ENCODE measurements at places on chromosomes 16 and 17.
A peak's percentile ranks its signal among the peaks of the same experiment; 100 is the strongest.

GRCh38 chr16:22400900-22401299 lies 26.5 kb upstream of the CDR2 start:
- DNase-seq: no peak

DNA sequence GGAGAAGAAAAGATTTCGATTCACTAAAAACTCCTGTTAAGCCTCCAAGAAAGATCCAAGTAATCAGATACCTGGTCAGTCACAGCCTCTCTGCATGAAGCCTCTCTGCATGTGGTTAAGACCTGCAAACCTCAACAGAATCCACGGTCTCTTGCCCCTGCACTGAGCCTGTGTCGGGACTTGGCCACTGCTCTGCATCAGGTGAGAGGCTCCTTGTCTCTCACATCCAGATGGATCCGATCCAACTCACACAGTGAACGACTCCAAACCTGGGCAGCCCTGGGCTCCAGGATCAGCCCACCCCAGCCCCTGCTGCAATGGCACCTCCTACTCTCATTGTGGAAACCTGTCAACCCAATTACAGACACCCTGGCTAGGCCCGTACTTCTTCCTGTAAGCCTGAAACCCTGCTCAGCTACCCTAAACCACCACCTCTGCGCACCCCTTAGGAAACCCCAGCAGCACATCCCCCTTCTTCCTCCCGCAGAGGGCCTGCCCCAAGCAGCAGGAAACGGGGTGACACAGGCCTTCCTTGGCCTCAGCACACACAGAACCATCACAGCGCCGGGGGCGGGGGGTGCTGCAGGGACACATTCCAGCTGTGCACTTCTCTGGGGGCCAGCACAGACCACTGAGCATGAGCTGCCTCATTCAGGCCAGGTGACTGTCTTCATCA lies 129.5 kb downstream of the ANKRD11 start:
- peak; percentile 72 for DNase-seq

GRCh38 chr17:17279316-17279715 lies 1.7 kb downstream of the COPS3 start:
- DNase-seq: no peak

DNA sequence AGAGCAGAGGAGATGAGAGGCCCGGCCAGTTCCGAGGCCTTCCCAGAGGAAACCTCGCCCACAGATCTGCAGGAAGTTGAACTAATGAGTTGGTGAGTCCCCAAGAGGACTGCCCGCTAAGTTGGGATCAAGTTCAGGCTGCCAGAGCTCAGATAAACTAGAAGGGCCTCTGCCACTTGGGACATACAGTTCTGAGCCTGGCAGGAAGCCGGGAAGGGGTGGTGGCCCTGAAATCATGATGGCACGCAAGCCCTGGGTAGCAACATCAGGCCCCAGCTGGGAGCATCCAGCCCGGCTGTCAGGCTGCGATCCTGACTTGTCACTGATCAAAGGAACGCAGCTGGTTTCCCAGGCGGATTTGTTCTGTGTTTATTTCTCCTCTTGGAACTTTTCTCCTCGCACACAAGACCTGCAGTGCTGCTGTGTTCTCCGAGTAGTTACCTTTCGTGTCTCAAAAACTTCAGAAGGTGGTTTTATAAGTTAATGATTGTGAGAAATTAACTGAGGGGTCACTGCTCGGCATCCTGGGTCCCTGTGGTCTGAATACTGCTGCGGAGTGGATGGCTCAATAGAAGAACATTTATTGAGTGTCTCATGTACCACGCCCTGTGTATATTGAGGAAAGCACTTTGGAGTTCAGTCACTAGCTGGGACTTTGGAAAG lies 8.0 kb upstream of the WFDC1 start:
- no peak for DNase-seq

GRCh38 chr16:67470359-67470758 lies 10.6 kb downstream of the ATP6V0D1 start:
- no peak for DNase-seq

GRCh38 chr16:12511708-12512107 lies 292.0 kb downstream of the CPPED1 start:
- DNase-seq: no peak

GRCh38 chr16:17194190-17194780 lies 276.5 kb downstream of the XYLT1 start:
- DNase-seq: peak; percentile 59

- DNase-seq: no peak
Observed at GRCh38 chr16:67198238-67198734, 645 bp upstream of the ELMO3 start.

DNA sequence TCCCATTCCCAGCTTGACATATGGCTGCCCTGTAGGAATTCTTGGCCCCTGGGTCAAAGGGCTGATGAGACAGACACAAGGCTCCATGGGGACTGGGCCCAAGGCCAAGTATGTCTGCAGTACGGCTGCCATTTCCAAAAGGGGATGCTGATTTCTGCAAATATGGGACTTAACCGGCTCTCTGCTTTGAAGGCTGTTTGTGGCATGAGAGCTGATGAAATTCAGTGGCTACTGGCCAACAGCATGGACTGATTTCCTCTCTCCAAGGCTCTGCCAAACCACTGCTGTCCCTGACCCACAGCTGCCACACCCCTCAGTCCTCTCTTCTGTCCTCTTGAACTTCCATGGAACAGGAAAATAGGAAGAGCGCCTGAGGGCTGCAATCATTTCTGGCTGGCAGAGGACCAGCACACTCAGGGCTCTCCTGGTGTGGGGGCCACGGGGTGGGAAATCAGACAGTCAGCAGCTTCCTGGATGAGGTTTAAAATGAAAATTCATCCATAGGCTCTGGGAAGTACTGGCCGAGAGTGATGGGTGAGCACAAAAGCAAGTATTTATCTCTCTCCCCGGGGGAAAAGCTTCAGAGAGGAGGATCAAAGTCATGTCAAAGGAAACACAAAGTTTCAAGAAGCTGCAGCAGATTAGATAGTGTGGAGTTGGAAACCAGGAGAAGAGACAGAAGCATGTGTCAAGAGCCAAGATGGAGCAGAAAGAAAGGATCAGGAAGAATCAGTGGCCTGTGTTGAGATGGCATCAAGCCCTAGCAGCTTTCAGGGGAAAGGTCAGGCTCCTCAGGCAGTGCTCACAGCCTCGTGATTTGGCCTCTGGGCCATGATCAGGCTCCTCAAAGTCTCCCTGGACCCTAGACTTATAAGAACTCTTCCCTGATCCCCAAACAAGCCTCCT lies 64.1 kb upstream of the SREBF1 start:
- DNase-seq: no peak

DNA sequence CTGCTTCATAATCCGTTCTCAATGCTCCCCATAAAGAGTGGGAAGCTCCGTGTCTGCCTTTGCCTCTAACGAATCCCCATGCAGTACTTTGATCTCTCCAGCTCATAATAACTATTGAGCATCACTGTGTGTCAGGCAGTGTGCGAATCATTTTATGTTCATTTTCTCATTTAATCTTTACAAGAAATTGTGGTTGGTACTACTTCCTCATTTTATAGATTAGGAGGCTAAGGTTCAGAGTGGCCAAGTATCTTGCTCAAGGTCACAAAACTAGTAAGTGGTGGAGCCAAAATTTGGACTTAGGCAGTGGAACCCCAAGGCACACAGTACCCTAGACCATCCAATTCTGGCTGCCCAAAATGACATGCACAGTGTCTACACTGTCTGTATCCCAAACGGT lies 44.8 kb downstream of the ABCC12 start:
- DNase-seq: no peak

DNA sequence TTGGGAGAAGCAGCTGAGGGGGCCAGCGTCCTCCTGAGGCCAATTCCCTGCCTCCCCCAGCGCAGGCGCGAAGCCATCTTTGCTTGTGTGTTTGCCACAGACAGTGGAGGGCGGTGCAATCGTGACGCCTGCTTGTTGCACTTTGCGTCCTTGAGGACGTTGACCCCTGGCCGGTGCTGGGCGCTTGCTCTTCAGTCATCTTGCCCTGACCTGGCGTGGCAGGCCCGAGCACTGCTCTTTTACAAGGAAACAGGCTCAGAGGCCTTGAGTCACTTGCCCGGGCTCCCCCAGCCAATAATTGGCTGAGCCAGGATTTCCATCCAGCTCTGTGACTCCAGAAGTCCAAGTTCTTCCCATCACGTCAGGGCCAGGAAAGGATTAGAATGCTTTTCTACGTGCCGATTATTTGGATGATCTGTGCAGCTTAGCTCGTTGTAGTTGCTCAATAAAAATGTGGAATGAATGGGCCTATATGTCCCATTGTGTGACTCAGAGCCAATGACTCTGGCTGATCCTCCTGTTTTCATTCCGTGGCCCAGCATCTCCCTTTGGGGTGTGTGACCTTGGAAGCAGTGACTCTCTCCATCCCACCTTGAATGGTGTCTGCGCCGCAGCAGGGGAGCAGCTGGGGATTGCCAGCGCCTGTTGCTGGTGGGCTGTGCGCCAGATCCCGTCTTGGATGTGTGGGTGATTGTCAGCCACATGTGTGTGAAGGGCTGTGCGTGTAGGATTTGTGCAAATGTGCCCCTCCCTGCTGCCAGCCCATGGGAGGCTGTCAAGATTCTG lies 214.1 kb downstream of the SEC14L1 start:
- DNase-seq: no peak
